ENCODE measurements at places on chromosomes 16 and 17.

- DNase-seq = no peak
Observed at GRCh38 chr17:30321314-30321713, 12.5 kb downstream of the TMIGD1 start.

- DNase-seq = no peak
Observed at GRCh38 chr16:68299571-68300453, 10.9 kb downstream of the SLC7A6OS start.

DNA sequence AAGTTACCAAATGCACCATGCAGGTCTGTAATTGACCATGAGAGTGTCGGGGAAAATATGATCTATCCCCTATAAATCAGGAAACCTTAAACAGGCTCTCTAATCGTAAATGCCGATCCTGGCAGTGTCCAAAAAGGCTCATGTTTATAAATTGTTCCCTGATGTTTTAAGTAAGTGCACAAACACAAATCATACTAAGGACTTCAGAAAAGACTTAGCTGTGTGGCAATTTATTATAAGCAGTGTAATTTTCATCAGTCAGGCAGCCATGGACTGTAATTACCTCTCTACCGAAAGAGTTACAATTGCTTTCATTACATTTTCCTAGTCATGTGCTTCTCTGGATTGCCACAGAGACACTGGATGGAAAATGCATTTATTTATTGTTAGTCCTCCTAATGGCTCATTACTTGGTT, 73.4 kb upstream of the COX10 start:
- DNase-seq = no peak

- DNase-seq = no peak
Observed at GRCh38 chr16:48361540-48362144, 23.6 kb downstream of the SIAH1 start.

- no peak for DNase-seq
Observed at GRCh38 chr16:11155284-11155806, 100.7 kb downstream of the SOCS1 start.

GRCh38 chr17:11182430-11182829, 58.6 kb upstream of the SHISA6 start:
- no peak for DNase-seq

GRCh38 chr17:44602390-44602789, 45.1 kb downstream of the FZD2 start:
- DNase-seq = no peak

DNA sequence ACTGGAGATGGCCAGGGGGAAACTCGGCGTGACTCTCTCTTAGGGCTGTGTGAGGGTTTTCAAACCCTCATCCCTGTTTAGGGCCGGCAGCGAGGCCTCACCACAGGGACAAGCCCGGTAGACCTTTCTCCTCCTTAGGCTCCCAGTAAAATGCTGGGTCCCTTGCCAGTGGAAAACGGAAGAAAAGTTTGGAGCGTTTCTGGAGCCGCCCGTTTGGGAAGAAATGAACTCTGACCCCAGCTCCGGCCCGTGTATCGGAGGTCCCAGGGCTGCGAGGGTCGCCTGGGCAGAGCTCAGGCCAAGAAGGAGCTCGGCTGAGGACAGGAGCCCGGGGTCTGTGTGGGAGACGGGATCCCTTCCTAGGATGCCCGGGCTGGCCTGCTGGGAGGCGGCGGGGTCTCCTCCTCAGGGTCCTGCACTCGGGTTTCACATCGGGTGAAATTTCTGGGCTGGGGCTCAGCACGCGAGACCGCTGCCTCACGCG, 23.2 kb downstream of the ZNF213 start:
- no peak for DNase-seq

DNA sequence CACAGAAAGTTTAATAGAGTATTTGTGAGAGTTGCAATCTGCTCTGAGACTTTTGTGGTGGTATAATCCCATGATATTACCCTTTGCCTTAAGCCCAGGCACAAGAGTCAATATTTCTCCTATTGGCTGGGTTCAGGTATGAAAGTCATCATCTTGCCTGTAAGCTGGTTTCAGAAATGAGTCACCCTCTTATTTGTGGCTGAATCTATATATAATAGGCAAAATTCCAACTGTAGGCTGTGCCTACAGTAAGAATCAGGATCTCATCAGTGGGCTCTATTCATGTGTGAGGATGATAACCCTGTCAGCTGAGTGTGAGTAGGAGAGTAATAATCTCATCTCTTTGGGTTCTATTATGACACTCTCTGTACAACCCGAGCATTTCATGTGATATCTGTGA, 2103.1 kb downstream of the TP53TG3F start:
- no peak for DNase-seq

GRCh38 chr17:4648741-4649140, 7.3 kb upstream of the ALOX15 start:
- DNase-seq = no peak

Measured in NCI-H1694 (cell line).